KG1 (cell line): ENCODE measurements at places on chromosomes 4 and X.

DNA sequence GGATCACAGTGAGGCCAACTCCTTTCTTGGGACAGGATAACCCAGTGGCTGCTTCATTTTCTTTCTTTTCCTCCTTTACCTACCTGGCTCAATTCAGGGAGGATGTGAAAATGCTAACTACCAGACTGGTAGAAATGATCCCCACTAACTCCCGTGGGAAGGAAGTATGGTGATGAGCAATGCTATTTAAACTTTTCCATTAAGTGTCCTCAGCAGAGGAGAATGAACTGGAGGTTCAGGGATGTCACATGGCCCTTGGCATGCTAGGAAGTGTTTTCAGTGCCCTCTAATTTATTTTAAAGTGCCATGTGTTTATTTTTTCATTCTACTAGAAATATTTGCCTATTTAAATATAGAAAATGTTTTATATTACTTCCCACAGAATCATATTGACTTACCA is 363.9 kb downstream of the PPP3CA start:
- no peak for DNase-seq

- no peak for DNase-seq
Observed at GRCh38 chrX:1618689-1619088, 3.8 kb downstream of the ASMT start.

GRCh38 chr4:177860171-177860570 is 417.9 kb upstream of the AGA start:
- no peak for DNase-seq

- no peak for DNase-seq
Observed at GRCh38 chrX:71171110-71171801, 26.6 kb downstream of the NLGN3 start.

DNA sequence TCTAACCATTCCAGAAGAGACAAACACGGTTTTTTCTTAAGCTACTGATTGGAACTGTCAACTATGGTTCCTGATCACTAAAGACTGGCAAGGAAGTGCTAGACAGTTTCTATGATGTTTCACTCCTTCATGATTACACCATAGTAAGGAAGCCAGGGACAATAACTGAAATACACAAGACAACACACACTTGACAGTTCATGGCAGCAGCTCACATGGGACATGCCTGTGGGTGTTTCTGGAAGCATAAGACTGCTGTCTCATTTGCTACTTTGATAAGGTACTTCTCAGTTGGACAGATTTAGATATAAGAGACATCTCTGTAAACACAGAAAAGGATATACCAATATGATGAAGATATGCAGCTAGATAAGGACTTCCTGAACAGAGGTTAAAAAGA is 8.3 kb upstream of the IRAK1 start:
- no peak for DNase-seq
